ENCODE measurements at places on chromosomes 13 and 19. TPM values are rescaled to one million over a fixed set of nuclear protein-coding genes. Genes with fewer than 3 reads are reported as not detected.

The ZIC5 gene
- total RNA-seq: under 0.01 TPM

The CYP2F1 gene
- total RNA-seq: not detected

The KLK5 gene
- total RNA-seq: not detected

The ALG5 gene
- 44.3 TPM for total RNA-seq

The MARK4 gene
- total RNA-seq: 15.9 TPM
